Cerebellum (tissue), 4 donors: ENCODE measurements at places on chromosomes 2 and 18. TPM values are rescaled to one million over a fixed set of nuclear protein-coding genes. Genes with fewer than 3 reads are reported as not detected.

- no peak for DNase-seq
These were observed 329.3 kb downstream of the ETAA1 start for GRCh38 chr2:67726416-67726815.

GRCh38 chr2:80420530-80421208 is 116.1 kb upstream of the LRRTM1 start:
- DNase-seq = no peak

DNA sequence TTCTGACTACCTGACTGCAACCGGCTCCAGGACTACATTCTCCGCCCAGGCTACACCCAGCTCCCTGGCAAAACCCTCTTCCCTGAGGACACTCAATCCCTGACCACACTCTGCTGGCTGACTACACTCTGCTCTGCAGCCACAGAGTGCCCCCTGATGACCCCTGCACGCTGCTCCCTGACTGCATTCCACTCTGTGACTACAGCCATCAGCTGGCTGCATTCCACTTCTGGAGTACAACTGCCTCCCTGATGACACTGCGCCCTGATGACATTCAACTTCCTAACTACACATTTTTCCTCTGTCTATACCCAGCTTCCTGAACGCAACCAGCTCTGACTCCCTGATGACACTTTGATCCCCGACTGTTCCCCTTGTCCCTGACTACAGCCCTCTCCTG is 71.3 kb upstream of the NRXN1 start:
- DNase-seq = no peak

- peak; percentile 1 for DNase-seq
These were observed 227.6 kb downstream of the SUCLG1 start for GRCh38 chr2:84231478-84231877.

Gene PCARE
- total RNA-seq = 1.5 TPM

Gene SIX3
- total RNA-seq = not detected

Gene SLC8A1
- 71.5 TPM for total RNA-seq

GRCh38 chr2:130795431-130795830 is 40.1 kb downstream of the AMER3 start:
- no peak for DNase-seq

DNA sequence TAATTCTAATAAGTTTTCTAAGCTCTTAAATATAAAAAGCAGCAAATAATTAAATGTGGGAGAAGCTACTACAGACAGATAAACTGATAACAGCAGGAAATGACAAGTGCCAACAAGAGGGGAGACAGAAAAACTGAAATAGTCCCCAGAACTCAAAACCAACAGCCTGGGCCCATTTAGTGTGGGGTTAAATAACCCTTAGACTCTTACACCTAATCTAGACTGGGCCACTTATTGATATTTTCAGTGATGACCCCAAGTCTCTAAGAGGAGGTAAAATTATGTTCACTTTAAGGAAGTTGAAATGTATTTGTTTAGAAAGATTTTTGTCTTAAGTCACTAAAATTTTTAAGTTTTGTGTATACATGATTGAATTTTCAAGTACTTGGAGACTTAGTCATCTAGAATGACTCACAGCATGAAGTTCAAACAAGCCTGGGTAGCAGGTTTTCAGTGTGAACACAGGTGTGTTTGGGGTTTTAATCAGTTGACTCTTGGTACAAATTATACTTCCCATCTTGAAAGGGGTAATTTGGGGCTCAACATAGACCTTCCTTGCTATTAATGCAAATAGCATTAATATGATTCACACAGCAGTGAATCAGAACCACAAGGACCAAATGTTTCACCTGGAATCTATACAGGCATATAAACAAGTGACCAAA is 54.9 kb upstream of the MYO3B start:
- no peak for DNase-seq

- DNase-seq = no peak
These were observed 94.8 kb upstream of the SERTAD2 start for GRCh38 chr2:64748561-64748960.

DNA sequence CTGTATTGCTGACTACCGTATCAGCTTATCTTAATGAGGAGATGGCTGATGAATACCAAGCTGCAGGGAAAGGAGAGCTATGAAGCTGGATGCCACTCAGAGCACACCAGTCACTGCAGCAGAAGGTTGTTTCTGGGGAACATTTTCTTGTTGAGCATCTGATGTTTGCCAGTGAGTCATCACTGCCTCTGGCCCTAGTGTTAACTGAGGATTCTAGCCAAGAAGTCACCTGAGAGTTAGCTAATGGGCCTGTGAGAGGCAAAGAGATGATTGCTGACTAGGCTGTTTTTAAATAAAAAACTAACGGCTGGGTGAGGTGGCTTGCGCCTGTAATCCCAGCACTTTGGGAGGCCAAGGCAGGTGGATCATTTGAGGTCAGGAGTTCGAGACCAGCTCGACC is 37.9 kb downstream of the CCDC150 start:
- DNase-seq = no peak

Gene OR6B2
- not detected for total RNA-seq

DNA sequence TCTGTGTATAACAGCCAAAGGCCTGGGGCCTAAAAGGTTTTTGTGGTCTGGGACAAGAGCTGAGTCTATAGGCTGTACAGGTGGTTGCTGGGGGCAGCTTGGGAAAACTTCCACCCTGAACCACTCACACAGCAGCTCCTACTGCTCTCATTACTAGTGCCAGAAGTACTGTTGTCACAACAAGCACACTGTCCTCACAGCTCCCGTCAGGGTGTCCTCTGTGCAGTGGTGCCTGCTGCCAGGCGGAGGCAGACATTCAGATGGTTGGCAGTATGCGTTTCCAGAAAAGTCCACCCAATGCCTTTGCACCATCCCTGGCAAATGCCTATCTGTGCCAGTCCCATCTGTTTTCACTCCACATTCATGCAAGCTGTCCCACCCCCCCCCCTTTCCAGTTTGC is 58.5 kb downstream of the EPAS1 start:
- no peak for DNase-seq

Gene ERFE
- 1.7 TPM for total RNA-seq

Gene SAG
- total RNA-seq = not detected

DNA sequence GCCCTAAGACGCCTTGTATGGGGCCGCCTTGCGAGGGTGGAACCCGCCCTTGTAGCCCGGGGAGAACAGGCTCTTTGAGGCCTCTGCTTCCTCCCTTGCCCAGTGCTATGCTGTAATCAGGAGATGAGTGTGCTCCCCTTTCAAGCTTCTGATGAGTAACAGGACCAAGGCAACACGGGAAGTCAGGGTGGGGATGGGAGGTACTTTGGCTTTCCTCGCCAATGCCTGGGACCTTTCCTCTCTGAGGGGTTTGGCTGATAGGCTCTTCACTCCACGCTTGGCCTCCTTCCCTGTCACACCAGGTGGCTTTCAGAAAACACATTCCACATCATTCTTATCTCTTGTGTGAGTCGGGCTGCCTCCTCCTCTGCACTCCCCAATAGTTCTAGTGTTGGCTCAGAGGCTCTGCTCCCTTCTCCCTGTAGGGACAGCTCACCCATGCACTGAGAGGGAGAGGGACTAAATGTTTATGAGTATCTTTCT is 223.7 kb upstream of the TRIB2 start:
- no peak for DNase-seq

DNA sequence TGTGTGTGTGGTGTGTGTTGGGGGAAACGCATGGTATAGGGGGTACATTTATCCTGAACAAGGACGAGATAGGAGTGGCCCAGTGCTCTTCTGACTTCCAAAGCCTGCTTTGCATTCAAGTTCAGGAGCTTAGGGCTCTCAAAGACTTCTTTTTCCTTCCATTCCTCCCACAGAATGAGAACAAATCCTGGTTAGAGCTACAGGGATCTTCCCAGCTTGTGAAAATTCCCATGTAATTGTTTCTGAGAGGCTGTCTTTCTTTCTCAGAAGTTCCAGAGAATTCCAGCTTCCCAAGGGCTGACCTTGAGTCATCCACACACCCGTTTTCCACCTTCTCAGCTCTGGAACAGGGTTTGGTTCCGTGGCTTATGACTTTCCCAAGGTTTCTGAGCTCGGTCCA is 38.9 kb downstream of the FASTKD2 start:
- no peak for DNase-seq
